ENCODE measurements at places on chromosomes 5 and 9.

DNA sequence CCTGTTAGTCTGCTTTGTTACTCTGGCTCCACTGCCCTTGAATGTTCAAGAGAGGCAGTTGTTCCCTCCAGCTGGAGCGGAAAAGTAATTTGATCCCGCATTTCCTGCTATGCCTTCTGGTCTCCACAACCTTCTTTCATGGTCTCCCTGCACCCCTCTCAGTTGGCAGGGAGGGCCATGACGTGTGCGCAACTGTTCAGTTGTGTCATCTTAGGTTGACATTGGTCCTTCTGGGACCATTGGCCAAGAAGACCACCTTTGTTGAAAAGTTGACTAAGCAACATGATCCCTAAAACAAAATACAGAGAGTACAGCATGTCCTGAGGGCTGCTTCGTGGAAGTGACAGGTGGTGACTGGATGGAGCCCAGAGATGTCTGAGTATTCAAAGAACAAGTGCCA is 192.5 kb upstream of the TUT7 start:
- DNase-seq = no peak

DNA sequence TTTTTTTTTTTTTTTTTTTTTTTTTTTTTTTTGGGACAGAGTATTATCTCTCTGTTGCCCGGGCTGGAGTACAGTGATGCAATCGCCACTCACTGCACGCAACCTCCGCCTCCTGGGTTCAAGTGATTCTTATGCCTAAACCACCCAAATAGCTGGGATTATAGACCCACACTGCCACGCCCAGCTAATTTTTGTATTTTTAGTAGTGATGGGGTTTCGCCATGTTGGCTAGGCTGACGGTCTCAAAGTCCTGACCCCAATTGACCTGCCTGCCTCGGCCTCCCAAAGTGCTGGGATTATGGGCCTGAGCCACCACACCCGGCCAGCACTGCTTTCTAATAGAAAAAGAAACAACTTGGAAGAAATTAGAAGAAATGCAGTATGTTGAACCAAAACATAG is 39.2 kb downstream of the TTC1 start:
- DNase-seq = no peak

DNA sequence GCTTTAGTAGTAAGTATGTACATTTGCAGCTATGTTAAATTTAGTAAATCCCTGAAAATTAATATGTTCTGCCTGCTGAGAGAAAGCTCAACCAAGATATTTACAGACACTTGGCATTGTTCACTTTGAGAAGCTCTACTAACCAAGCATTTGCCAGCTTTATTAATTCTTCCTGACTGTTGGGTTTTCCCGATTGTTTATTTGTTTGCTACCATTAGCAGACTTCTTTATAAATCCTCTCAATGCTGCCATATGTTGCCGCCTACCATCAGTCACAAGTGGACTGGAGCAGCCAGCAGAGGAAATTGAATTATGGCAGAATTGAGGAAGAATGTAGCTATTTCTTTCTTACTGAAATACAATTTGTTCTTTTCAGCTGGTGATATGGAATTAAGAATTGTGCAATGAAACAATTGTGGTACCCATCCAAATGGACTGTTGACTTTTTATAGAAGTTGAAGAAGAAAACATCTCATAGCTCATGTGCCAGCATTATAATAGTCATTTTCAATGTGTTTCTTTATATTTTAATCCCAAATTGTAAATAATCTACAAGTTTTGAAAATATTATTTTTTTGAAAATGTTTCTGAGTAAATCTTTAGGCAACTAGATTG is 588.7 kb upstream of the CDH6 start:
- DNase-seq = no peak

GRCh38 chr5:143448518-143448917 is 45.0 kb upstream of the NR3C1 start:
- DNase-seq = no peak

- no peak for DNase-seq
Measured at GRCh38 chr5:135053989-135054388, 20.0 kb upstream of the PITX1 start.

DNA sequence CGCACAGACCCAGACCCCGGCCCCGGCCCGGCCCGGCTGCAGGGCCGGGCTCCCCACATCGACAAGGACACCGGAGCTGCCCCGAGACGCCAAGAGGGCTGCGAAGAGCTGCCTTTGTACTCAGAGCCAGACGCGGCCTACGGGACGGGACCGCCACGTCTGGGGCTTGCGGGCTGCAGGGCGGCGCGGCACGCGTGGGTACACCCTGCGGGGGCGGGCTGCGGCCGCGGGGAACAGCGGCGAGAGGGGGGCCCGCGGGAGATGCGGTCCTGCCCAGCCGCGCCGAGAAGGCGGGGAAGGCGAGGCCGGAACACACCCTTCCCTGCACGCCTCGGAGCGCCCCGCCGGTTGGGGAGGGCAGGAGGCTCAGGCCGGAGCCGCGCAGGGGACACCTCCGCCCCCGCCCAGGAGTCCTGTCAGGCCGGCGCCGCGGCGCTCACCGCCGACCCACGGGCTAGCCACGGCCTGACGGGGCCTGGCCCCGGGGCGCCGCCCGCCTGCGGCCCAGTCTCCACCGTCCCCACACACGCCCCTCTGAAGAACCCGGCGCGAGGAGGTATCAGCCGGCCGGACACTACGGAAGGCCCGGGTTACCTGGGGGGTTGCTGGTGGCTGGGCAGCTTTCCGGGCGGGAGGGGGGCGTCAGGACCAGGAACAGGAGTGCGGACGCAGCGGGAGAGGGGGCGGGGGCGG is 478 bp downstream of the RAB14 start:
- no peak for DNase-seq

DNA sequence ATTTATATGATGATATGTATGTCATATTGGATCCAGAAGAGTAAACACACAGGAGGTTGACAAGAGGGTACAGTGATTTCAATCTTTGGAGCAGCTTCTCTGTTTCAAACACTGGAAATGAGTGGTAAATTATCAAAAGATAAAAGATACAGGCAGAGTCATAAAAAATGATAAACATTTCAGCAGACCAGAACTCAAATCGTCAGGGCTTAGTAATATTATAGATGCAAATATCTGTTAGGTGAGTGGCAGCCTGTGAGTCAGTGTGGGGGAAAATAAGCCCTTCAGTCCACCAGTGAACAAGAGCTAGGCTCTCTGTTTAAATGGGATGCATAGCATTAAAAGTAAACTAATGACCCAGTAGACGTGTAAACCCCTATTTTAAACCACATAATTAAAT is 1378.1 kb downstream of the EFNA5 start:
- DNase-seq = no peak

DNA sequence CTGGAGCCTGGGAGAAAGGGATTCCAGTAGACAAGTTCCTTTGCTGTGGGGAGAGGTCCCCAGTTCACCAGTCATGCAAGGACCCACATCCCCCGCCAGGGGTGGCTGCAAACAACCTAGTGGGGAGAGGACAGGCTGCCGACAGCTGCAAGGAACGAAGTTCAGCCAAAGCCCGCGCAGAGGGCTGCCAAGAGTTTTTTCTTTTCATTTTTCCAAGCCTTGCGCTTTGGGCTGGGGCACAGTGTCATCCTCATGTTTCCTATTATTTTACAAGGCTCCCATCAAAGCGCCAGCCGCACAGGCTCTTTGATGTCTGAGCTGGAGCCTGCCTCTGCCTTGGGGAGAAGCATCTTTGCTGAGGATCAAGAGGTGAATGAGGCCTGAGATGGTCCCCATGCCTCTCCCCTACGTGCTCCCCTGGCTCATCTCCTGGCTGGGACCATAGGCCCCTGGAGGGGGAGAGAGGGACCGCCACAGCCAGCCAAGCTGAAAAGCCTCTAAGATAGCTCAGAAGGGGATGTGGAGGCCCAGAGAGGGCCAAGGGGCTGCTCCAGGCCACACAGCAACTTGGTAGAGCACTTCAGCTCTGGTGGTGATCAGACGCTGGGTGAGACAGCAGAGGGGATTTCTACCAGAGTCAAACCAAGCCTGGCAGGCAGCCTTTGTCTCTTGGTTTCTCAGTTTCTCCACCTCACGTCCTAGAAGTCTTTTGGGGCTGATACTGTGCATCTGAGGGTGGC is 50.4 kb upstream of the SYNPO start:
- DNase-seq = no peak

GRCh38 chr5:102651466-102651865 is 103.6 kb upstream of the PAM start:
- DNase-seq = no peak

DNA sequence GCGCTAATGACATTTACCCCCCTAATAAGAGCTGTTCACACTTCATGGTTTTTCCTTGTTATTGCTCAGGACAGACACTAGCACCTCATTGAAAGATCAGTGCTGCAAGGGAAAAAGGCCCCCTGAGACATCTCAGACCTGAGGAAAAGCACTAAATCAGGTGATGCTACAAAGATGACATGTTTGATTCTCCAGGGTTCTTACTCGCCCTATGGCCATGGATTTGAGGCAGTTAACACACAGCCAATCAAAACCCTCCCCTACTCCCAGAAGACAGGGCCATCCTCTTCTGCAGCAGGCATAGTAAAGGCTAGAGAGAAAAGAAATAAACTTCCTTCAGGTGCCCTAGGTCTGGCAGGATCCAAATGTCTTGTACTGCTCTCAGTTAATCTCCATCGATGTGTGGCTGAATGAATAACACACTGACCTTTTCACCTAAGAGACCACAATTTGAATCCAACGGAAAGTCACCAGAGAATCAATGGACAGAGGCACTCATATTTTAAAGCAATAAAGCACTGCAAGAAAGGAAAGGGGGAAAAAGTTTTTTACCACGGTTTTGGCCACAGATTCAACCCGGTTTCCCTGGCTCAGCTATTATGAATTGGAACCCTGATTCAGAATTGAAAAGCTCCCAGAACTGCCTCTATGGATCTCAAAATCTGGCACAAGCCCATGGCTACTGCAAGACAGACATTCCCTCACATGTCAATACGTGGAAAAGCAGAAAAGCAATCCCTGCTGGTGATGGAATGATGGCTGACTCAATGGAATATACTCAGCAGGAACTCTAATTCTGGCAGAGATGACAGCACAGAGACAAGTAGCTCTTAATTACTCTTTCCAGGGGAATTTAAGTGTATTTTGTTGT is 329.5 kb downstream of the BNC2 start:
- DNase-seq = no peak

DNA sequence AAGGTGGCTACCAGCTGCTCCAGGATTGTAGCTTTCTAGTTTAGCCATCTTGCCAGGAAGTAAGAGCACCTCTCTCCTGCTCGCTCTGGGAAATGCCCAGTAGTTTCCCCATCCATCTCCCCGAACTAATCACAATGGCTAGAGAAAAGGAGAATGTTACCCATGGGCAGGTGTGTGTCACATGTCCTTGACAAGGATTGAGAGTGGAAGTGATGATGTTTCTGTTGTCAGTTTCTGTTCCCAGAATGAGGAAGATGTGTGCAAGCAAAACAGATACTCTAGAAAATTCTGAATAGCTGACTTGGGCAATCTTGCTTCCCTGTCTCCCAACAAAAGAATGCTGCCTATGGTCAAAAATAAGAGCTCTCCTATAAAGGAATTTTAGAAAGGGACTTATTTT is 429.5 kb downstream of the EBF1 start:
- no peak for DNase-seq

- no peak for DNase-seq
Measured at GRCh38 chr9:78188594-78188993, 47.3 kb upstream of the CEP78 start.

GRCh38 chr9:92720807-92721535 is 43.7 kb downstream of the BICD2 start:
- DNase-seq = no peak

DNA sequence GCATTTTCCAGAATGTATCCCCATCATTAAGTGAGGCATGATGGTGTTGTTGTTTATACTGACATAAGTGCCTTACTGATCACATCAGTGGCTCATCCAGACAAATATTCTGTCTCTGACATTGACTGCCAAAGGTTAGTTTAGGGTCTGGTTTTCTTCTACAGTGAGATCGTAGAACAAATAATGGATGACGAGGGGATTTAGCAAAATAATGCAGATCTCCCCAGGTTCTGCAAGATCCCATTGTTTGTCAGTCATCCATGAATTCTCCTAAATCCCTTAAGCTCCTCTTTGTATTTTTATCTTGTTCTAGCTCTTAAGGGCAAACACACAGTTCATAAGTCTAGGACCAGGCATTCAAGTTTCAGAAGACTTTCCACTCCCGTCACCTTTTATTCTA is 93.1 kb upstream of the DHFR start:
- no peak for DNase-seq

GRCh38 chr5:175729829-175730277 is 72.0 kb downstream of the HRH2 start:
- no peak for DNase-seq

- no peak for DNase-seq
Measured at GRCh38 chr9:129929496-129930125, 94.4 kb downstream of the USP20 start.

DNA sequence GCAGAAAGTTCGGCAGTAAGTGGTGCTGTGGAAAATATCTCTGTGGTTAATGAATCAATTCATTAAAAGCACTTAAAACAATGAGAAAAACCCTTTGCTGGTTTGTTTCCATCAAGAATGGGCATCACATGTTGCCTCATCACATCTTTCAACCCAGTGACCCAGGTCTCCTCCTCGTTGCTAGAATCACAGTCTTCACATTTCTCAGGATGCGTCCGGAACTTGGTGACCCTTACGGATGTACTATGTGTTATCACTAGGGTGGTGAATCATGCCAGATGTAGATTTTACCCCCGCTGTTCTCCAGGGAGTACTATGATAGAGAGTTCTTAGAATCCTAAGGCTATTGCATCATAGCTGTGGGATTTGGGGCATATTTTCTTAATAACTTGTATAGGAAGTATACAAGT is 217.9 kb upstream of the KLF4 start:
- no peak for DNase-seq

DNA sequence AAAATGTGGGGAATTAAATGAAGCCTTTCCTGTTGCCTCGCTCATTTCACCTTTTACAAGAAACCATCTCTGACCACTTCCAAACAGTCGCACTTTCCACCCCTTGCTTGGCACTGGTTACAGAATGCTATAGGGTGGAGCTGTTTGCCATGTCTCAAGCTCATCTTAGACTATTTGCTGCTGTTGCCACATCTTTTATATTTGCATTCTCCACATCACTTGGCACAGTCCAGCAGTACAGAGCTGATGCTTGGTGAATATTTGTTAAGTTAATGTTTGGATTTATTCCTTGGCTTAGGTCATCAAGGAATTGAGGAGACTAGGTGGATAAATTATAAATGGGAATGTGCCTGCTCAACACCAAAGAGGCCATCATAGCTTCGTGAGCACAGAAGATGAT is 53.2 kb downstream of the GNA14 start:
- DNase-seq = no peak

DNA sequence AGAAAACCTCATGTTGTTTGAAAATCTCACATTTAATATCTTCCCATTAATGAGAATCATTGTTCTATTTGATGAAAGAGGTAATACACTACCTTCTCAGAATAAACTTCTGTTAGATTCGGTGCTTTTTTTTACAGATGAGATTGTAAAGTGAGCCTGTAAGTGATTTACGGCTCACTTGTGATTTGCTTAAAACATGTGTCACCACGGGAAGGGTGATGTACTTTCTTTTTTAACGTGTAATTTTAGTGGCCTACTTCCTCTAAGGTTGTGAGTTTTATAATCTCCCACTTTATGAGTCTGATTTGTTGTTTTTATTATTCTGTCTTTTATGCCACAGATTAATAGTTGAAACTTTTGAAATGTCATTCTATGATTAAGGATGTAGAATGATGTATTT is 15.9 kb downstream of the ANXA1 start:
- no peak for DNase-seq

- DNase-seq = no peak
Measured at GRCh38 chr9:129720865-129721545, 31.8 kb downstream of the PTGES start.

- no peak for DNase-seq
Measured at GRCh38 chr9:95876595-95876994, 1.1 kb downstream of the ERCC6L2 start.
